ENCODE measurements at places on chromosomes 7 and 10.
A peak's percentile ranks its signal among the peaks of the same experiment; 100 is the strongest.

DNA sequence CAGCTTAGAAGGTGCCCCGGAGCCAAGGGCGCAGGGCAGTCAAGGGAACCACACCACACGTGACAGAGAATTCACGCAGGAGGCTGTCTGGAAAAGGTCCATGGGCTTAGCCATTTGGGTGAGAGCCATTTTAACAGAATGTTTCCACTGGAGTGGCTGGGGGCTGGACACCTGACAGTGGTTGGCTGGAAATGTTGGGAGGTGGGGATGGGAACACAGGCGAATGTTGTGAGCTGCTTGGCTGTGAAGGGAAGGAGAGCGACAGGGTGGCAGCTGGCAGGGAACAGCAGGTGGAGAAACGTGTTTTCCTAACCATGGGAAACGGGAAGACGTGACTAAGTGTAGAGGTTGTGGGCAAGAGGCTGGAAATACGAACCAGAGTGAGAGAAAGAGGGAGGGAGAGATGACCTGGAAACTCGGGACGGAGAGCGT is 100.5 kb upstream of the ZNF32 start:
- peak; percentile 89 for DNase-seq

DNA sequence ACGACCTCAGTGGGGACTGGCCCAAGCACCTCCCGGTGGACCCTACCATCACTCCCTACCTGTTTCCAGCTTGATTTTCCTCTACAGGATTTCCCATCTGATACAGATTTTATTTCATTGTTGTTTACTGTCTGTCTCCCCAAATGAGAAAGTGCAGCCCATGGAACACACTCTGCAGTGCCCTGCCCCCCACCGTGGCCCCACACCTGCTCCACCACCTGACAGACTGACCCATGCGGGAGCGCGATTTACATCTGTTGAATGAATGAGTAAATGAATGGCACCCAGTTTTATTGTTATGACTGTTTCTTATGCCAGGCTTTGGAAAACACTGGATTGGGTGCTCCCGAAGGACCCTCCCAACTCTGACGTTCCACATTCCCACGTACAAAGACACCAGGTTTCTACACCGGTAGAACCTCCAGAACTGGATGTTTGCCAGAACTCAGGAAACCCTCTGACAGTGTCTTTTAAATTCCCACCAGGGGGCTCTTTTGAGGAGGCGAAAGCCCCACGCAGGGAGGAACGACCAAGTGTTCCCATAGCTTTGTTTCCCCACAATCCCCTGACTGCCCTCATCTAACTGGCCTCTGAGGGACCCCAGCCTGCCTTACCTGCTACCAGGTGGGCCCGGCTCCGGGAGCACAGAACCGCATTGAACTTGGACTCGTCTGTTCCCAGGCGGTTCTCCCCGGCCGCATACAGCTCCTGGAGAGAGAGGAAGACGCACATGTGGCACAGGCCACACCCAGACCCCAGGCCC is 29.0 kb downstream of the PLAC9 start:
- no peak for DNase-seq

- no peak for DNase-seq
Measured at GRCh38 chr7:1920266-1920681, 250.2 kb downstream of the ELFN1 start.

DNA sequence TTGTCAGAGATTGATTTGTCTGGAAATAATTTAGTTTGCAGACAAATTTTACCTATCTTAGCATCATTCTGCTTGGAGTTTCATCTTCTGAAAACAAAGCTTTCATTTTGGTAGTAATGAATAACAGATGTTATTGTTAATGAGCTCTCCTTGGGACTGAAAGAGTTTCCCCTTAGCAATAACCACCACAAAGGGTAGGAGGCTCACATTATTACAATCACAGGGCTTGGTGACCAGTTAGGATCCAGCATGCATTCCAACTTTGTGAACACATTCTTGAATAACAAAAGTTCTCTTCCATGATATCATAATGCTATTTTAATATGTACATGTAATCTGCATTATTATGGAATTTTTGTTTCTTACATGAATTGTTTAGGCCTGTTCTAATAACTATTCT is 148.8 kb upstream of the VWC2 start:
- no peak for DNase-seq

DNA sequence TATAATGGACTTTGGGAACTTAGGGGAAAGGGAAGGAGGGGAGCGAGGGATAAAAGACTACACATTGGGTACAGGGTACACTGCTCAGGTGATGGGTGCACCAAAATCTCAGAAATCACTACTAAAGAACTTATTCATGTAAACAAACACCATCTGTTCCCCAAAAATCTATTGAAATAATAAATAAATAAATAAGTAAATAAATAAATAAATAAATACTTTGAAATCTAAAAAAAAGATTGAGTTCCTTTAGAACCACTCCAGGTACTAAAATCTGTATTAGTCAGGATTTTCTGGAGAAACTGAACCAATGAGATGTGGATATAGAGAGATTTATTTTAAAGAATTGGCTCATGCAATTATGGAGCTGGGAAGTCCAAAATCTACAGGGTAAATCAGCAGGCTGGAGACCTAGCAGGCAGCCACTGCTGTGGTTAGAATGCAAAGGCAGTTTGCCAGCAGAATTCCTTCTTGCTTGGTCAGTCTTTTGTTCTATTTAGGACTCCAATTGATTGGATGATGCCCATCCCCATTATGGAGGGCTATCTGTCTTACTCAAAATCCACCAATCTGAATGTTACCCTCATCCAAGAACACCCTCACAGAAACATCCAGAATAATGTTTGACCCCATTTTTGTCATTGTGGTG is 8.9 kb downstream of the IGFBP1 start:
- no peak for DNase-seq

GRCh38 chr7:155531681-155532080 is 14.7 kb downstream of the CNPY1 start:
- DNase-seq = no peak

GRCh38 chr10:92239151-92239599 is 51.7 kb downstream of the CPEB3 start:
- no peak for DNase-seq

DNA sequence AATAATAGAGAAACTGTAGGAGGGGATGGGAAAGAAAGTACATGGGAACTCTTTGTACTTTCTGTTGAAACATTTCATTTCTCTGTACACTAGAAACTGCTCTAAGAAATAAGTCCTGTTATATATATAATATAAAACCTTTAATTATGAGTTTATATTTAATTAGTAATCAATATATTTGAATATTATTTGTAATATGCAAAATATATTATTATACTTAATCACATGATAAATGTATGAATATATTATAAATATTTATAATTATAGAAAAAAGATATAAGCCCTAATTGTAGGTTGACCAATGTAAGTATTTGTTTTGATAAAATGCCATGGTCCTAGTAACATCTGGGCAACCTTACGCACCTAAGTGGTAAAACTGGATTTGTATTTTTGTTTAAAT is 51.0 kb downstream of the GNAT3 start:
- no peak for DNase-seq

GRCh38 chr10:78541481-78542140 is 507.9 kb downstream of the RPS24 start:
- no peak for DNase-seq

- peak; percentile 25 for DNase-seq
Measured at GRCh38 chr10:72784551-72785351, 92.8 kb downstream of the MCU start.

- no peak for DNase-seq
Measured at GRCh38 chr7:142440219-142440905, 182.5 kb upstream of the PRSS58 start.

- DNase-seq = no peak
Measured at GRCh38 chr7:132355048-132355447, 221.2 kb downstream of the PLXNA4 start.

GRCh38 chr7:71900556-71900955 is 511.6 kb downstream of the CALN1 start:
- DNase-seq = no peak

- DNase-seq = no peak
Measured at GRCh38 chr7:142792129-142792528, 21.4 kb downstream of the PRSS2 start.

- no peak for DNase-seq
Measured at GRCh38 chr7:84025332-84025927, 169.2 kb downstream of the SEMA3A start.

GRCh38 chr10:3248526-3249306 is 76.1 kb upstream of the PITRM1 start:
- DNase-seq = no peak

- DNase-seq = peak; percentile 61
Measured at GRCh38 chr10:78852466-78853240, 216.1 kb upstream of the ZMIZ1 start.

DNA sequence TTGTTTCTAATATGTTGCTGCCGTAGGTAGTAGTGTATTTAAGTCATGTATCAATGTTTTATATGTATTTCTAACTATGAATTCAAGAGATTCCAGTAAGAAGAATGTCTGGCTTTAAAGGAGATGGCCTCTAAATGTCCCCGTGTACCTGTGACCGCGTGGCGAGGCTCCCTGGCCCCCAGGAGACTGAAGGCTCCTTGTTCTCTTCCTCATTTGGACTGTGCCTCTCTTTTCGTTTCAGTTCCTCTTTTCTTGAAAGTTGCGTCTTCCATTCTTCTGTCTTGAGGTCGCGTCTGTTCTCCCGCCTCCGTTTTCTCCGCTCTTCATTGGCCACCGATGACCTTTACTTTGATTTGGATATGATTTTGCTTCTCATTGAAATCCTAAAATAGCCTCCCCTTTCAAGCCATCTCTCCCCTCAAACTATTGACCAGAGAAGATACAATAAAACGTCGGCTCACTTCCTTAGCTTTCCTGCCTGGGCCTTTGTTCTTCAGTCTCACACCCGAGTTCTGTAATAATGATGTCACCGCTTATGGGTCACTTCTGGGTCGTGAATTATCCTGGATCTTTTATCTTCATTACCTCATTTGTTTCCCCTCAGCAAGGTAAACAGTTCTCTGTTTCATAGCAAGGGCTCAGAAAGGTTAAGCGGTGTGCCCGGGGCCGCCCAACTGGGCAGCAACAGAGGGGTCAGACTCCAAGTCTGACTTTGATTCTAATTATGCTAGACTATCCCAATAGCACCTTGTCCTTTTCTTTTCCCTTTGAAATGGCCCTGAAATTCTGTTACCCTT is 28.7 kb downstream of the WIPI2 start:
- no peak for DNase-seq

GRCh38 chr10:119395280-119396007 is 147.1 kb downstream of the RGS10 start:
- no peak for DNase-seq

DNA sequence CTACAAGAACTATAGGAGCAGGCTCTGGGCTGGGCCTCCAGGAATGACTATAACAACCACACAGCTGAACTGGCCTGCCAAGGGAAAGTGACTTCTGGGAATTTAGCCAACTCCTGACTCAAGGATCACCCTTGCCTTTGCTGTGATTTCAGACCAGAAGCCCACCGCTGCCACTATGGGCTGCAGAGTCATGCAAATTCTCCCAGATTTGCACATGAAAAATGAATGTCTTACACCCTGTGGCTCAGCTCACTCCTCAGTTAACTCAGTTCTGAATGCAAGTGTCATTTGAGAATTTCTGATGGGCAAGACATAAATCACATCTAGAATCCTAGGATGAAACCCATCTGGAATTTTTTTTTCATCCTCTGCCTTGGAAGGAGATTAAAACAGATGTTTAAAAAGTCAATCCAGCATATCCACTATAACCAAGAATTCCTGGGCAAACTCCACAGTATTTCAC is 186.5 kb upstream of the BET1 start:
- no peak for DNase-seq

- no peak for DNase-seq
Measured at GRCh38 chr10:62341419-62341818, 32.8 kb upstream of the ZNF365 start.

- DNase-seq = no peak
Measured at GRCh38 chr10:4568086-4568485, 257.9 kb upstream of the AKR1E2 start.

- DNase-seq = no peak
Measured at GRCh38 chr10:6071181-6072175, 9.3 kb upstream of the IL2RA start.

DNA sequence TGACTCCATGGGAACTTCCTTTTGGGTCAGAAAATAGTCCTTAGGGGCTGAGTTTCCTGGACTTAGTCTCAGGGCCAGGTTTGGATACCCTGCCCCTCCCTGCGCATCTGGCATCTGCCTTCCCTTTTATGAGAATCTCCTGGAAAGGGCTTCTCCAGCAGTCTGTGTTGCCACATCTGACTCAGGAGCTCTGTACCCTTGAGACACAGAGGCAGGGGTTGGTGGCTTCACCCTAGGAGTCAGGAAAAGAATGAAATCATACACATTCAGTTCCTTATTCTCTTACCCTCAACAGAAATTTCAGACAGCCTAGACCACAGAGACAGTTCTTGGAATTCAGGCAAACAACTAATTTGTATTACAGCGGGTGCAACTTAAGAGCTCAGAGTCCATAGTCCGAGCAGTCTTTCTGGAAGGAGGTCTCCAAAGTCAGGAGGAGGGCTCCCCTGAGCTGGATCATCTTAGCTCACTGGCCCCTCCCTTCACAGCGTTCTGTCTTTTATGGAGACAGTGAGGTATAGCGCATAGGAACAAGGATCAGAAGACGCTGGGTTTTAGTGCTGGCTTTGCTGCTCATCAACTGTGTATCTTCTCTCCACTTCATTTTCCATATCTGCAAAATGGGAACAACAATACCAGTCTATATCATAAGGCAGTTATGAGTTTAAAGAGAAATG is 3.0 kb upstream of the PLAU start:
- no peak for DNase-seq

- DNase-seq = no peak
Measured at GRCh38 chr10:96235326-96236089, 35.9 kb downstream of the BLNK start.

GRCh38 chr7:19747740-19748339 is 25.6 kb downstream of the TMEM196 start:
- no peak for DNase-seq

DNA sequence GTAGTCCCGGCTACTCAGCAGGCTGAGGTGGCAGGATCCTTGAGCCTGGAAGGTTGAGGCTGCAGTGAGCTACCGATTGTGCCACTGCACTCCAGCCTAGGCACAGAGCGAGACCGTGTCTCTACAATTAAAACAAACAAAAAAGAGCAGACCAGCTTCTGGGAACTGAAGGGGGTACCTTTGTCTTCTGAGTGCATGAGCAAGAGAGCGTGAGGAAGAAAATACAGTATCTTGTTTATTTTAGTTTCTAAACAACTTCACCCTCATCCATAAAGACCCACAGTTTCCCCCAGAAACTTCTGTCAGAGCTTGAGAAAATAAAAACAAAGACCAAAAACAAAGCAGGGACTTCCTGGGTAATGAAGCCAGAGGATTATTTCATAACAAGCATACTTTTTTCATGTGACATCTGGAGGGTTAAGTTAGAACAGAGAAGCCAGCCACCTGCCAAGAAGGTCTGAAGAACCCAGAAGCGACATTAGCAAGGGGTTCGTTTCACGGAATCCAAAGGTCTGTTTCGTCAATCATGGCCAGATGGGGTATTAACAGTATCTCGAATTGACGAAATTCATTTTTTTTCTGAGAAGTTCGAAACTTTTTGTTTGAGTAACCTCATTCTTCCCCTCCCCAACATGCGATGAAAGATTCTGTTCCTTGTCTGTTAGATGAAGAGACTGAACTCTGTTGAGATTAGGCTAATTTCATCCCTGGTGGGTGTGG is 10.2 kb upstream of the IL2RA start:
- no peak for DNase-seq

- DNase-seq = no peak
Measured at GRCh38 chr10:129523031-129523722, 56.1 kb downstream of the MGMT start.

All from body of pancreas (tissue), 4 donors.